ENCODE measurements at places on chromosomes 5 and 9.
A peak's percentile ranks its signal among the peaks of the same experiment; 100 is the strongest.

- no peak for DNase-seq
These were observed 70.2 kb downstream of the ZNF608 start for GRCh38 chr5:124675931-124676846.

DNA sequence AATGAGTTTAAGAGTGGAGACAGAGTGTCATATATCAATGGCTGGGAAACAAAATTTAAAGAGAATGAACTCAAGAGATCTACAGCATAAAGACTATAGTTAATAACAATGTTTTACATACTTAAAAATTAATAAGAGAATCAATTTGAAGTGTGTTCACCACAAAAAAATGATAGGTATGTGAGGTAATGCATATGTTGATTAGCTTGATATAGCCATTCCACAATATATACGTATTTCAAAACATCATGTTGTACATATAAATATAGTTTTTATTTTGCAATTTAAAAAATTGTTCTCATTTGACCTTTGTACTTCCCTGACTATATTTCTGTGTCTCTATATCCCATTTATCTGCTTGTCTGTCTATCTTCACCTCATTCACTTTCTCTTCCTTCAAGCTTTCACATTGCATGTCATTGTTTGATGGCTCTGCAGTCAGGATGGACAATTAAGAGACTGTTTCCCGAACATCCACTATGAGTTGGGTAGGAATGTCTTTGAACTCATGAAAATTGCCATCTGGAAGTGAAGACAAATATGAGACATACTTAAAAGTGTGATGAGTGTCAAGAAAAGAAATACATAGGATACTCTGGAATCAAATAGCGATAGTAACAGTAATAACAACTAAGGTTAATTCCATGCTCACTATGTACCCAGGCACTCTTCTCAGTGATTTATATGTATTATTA, 359.9 kb upstream of the ACTBL2 start:
- DNase-seq, result no peak

GRCh38 chr9:86549401-86549811, 195.2 kb upstream of the TUT7 start:
- DNase-seq, result peak; percentile 98

DNA sequence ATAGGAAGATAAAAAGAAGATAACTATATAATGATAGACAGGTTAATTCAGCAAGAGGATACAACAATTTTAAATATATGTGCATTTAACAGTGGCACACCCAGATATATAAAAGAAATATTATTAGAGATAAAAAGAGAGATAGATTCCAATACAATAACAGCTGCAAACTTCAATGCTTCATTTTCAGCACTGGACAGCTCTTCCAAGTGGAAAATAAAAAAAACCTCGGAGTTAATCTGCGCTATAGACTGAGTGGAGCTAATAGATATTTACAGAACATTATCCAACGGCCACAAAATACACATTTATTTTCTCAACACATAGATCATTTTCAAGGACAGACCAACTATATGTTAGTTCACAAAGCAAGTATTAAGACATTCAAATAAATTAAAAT, 1229.5 kb upstream of the CDH6 start:
- no peak for DNase-seq

- no peak for DNase-seq
These were observed 10.6 kb downstream of the CDK20 start for GRCh38 chr9:87963770-87964169.

DNA sequence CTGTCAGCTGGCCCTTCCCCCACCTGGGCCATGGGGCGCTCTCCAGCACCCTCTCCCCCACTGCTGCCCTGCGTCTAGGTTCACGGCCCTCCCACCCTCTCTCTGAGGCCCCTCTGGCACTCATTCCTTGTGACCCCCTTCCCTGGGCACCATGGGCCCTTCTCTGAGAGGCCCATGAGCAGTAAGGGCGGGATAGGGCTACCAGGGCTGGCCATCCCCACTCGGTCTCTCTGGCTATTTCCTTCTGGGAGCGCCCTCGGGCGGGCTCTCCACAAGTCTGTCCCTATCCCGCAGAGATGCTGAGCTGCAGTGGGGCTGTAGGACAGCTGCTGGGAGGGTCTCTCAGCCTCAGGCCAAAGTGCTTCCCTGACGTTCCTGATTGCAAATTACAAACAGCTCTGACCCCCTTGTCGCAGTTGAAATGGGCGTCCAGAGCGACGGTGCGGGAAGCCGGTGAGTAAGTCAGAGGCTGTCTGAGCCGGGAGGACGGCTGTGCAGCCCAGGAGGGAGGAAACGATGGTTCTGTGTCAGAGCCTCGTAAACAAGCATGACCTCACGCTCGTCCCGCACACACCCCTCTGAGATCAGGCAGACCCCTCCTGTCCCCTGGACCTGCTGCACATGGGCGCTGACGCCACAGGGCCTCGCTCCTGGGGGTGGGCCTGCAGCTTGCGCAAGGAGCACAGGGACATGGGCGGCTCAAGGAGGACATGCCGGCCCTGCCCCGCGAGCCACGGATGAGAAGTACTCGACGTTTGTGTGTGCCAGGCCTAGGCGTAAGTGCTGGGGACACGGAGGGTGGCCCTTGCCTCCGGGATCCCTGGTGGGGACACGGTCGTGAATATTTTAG, 36.3 kb upstream of the GFPT2 start:
- DNase-seq, result no peak

GRCh38 chr5:147712598-147712997, 69.9 kb downstream of the JAKMIP2 start:
- DNase-seq, result no peak

DNA sequence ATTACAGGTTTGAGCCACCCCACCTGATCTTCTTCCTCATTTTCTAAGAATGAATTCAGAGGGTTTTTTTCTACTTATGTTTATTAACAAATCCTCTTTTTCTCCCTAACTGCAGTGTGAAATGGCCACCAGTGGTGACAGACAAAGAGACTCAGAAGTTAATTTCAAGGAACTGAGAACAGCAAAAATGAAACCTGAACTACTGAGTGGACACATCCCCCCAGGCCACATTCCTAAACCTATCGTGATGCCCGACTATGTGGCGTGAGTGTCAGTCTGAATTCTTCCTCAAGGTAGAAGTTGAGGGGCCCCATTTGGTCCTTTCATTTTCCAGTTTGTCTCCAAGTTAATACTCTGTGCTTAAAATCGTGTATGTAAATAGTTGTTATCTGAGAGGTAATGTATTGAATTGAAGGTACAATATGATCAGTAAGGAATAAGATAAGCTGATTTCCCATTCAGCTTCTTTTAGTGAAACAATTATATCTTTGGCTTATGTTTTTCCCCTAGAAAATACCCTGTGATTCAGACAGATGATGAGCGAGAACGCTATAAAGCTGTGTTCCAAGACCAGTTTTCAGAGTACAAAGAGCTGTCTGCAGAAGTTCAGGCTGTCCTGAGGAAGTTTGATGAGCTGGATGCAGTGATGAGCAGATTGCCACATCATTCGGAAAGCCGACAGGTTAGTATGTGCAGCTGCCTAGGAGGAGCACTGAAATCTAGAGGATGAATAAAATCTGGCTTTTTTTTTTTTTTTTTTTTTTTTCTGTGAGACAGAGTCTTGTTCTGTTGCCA, 17.7 kb downstream of the MARVELD2 start:
- no peak for DNase-seq

GRCh38 chr5:65076251-65076869, 307.6 kb downstream of the CWC27 start:
- DNase-seq, result peak; percentile 38

DNA sequence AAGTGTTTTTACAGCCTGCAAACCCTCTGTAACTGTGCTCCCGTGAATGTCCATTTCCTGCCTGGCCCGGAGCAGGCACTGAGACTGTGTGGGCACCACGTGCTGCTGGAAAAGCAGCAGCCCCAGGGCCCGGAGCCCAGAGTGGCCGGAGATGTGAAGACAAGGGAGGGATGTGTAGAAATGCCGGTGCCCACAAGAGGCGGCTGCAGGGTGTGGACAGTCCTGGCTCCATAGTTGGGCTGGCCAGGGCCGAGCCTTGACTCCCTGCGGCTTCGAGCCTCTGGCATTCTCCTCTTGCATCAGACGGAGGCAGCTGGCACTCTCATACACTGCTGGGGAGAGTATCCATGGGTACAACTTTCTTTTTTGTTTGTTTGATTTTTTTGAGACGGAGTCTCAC, 13.2 kb upstream of the GFPT2 start:
- peak; percentile 65 for DNase-seq

GRCh38 chr5:139022528-139022927, 147.4 kb upstream of the LRRTM2 start:
- DNase-seq, result no peak

DNA sequence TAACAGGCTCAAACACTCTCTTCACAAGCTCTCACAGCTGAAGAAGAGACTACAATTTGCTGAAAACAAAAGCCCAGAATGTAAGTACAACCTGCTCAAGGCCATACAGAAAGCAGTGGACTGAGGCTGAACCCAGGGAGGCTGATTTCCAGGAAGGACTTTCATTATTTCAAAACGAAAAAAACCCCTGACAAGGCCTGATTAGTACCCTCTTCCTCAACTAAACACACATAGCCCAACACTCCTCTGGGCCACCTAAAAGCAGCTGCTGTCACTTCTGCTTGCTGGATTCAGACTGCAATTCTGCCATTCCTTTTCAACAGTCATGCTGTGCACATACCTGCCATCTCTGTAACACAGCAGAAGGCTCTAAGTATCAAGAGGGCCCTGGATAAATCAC, 18.2 kb downstream of the NRG2 start:
- DNase-seq, result no peak

DNA sequence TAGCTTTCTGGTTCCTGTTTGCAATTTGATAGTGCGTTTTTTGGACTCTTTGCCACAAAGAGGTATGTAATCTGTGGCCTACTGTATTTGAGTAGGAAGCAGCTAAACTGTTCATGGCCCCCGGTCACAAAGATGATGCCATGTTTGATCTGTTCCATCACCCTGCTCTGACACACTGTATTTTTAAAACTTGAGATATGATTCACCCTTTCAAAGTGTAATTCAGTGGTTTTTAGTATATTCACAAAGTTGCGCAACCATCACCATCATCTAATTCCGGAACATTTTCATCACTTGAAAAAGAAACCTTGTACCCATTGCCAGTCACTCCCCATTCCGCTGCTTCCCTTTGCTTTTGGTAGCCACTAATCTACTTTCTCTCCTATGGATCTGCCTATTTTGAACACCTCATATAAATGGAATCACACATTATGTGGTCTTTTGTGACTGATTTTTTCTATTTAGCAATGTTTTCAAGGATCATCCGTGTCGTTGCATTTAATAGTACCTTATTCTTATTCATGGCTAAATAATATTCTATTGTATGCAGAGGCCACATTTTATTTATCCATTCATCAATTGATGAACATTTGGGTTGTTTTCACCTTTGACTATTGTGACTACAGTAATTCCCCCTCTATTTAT, 141.6 kb downstream of the NR3C1 start:
- peak; percentile 75 for DNase-seq

DNA sequence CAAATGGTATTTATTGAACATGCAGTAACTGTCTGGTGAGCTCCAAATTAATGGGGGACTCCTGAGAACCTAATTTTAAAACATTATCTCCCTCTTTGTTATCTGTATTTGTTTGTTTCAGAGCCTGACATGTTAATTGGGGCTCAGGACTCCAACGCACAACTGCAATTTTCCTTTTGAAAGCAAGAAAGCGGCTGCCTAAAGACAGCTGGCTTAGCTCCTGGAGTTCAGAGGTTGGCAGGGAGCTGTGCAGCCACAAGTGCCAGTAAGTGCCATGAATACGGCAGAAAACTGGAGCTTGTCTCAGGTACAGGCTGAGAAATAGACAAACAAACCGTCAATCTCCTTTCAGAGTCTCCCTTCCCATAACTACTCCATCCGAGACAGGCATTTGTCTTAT, 80.9 kb downstream of the PPP2R2B start:
- DNase-seq, result no peak

DNA sequence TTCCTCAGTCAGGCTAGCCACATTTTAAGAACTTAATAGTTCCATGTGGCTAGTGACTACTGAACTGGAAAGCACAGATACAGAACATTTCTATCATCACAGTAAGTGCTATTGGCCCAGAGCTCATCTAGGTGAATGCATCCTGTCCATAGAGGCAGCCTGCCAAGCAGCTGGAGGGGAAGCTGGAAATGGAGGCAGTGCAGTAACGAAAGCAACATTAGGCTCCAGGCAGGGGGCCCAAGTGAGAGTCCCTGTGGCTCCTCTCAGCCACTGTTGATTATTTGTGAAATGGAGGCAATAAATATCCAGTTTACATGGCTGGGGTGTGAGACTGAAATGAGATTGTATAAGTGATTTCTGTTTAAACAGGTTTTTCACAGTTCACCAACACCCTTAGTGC, 227.2 kb upstream of the KLF9 start:
- DNase-seq, result peak; percentile 6

GRCh38 chr9:124778575-124779367, 1.8 kb downstream of the OLFML2A start:
- DNase-seq, result no peak

GRCh38 chr5:132251220-132251725, 6.2 kb upstream of the PDLIM4 start:
- peak; percentile 45 for DNase-seq

GRCh38 chr9:108217431-108218349, 638.1 kb downstream of the ACTL7B start:
- no peak for DNase-seq
